ENCODE measurements at places on chromosomes 2 and 18. TPM values are rescaled to one million over a fixed set of nuclear protein-coding genes. Genes with fewer than 3 reads are reported as not detected.

Gene OXER1
- total RNA-seq = not detected

Gene PLEKHA3
- 28.9 TPM for total RNA-seq

GRCh38 chr2:241692448-241692847, 5.8 kb upstream of the DTYMK start:
- DNase-seq = no peak
- peaks cover 10% of the 10 kb centered on the region for H3K36me3 ChIP-seq
- no peak overlapping the region for H3K27ac ChIP-seq
- H3K27me3 ChIP-seq = no peaks in the 10 kb centered on the region
- H3K4me1 ChIP-seq = peaks cover 13% of the 10 kb centered on the region

GRCh38 chr2:190782264-190782663, 98.4 kb upstream of the GLS start:
- no peak overlapping the region for H3K27ac ChIP-seq
- H3K27me3 ChIP-seq = peaks cover 5% of the 10 kb centered on the region
- H3K4me3 ChIP-seq = no peak overlapping the region
- H3K36me3 ChIP-seq = no peaks in the 10 kb centered on the region
- DNase-seq = no peak
- peaks cover 8% of the 10 kb centered on the region for H3K4me1 ChIP-seq

DNA sequence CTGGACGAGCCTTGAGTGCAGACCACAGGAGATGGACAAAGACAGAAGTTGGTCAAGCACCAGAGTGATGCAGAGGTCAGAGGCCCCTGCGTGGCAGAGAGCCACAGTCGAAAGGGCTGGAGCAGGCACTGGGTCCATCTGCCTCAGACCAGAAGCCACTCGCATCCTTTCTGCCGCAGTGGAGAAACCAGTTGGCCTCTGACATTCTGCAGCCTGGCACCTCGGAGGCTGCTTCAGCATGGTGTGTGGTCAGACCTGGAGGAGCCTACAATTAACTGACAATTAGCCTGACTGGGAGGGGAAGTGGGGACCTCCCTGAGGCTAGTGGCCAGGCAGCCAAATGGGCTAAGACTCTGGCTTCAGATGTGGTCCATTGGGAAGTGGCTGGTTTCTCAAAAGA, 111.1 kb downstream of the SGPP2 start:
- no peak overlapping the region for H3K27ac ChIP-seq
- DNase-seq = no peak
- H3K4me3 ChIP-seq = no peak overlapping the region
- peaks cover 12% of the 10 kb centered on the region for H3K27me3 ChIP-seq

GRCh38 chr2:105417857-105418436, 19.1 kb upstream of the FHL2 start:
- H3K27ac ChIP-seq = no peak overlapping the region
- H3K4me1 ChIP-seq = peaks cover 2% of the 10 kb centered on the region
- H3K27me3 ChIP-seq = peaks cover 29% of the 10 kb centered on the region
- no peaks in the 10 kb centered on the region for H3K36me3 ChIP-seq

Data from activated naive CD8-positive, alpha-beta T cell treated with anti-CD3 and anti-CD28 coated beads, Interleukin-2, amount 10 ng/mL, durations not matched to agents 7 days and 5 days (primary cell).